ENCODE measurements at places on chromosomes 13 and 19.
A peak's percentile ranks its signal among the peaks of the same experiment; 100 is the strongest.

DNA sequence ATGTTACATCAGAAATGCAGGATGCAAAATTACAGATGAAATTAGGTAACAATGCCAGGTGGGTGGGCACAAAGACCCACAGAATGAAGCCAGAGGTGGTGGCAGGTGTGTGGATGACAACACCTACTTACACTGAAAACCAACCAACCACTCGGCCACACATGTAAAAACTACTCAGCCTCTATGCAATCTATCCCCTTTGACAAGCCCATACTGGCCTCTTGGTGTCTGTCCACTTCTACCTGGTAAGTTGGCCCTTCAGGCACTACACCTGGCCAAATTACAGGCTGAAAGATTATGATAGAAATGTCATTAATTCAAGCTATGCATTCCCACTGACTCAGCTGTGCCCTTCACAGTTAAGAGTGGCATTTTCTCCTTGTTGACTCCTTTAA lies 50.0 kb downstream of the BRD4 start:
- no peak overlapping the region for H3K4me3 ChIP-seq
- no peaks in the 10 kb centered on the region for H3K36me3 ChIP-seq
- peaks cover 27% of the 10 kb centered on the region for H3K4me1 ChIP-seq
- no peak for DNase-seq
- H3K27me3 ChIP-seq: no peaks in the 10 kb centered on the region

DNA sequence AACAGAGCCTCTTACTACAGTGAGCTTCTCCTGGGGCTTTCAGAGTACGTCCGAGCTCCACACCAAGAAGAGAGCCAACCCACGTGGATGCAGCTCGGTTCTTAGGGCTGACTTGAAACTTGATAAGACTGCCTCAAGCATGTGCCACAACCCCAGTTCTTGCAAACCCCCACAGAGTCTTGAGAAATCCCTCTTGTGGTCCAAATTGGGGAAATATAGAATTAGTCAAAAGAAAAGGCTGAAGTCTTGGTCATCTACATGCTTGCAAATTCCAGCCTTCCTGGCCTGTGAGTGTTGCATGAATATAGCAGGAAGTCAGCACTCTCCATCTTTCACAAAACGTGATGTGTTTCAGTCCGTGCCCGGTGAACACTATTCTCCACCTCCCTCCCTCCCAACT lies 95.2 kb downstream of the GGACT start:
- DNase-seq: no peak
- H3K27ac ChIP-seq: no peak overlapping the region
- H3K27me3 ChIP-seq: no peaks in the 10 kb centered on the region
- no peaks in the 10 kb centered on the region for H3K36me3 ChIP-seq

GRCh38 chr13:114131583-114132418 lies 622 bp downstream of the RASA3 start:
- DNase-seq: no peak
- H3K27me3 ChIP-seq: no peaks in the 10 kb centered on the region
- H3K36me3 ChIP-seq: no peaks in the 10 kb centered on the region
- H3K27ac ChIP-seq: peak overlapping the region; percentile 75

- no peaks in the 10 kb centered on the region for H3K27me3 ChIP-seq
- H3K36me3 ChIP-seq: no peaks in the 10 kb centered on the region
- H3K4me1 ChIP-seq: peaks cover 4% of the 10 kb centered on the region
- no peak for DNase-seq
- no peak overlapping the region for H3K27ac ChIP-seq
These were observed 106.5 kb downstream of the TEX26 start for GRCh38 chr13:31038834-31039552.

Data from uterus (tissue), 4 donors.